ENCODE measurements at places on chromosomes 16 and 17.

DNA sequence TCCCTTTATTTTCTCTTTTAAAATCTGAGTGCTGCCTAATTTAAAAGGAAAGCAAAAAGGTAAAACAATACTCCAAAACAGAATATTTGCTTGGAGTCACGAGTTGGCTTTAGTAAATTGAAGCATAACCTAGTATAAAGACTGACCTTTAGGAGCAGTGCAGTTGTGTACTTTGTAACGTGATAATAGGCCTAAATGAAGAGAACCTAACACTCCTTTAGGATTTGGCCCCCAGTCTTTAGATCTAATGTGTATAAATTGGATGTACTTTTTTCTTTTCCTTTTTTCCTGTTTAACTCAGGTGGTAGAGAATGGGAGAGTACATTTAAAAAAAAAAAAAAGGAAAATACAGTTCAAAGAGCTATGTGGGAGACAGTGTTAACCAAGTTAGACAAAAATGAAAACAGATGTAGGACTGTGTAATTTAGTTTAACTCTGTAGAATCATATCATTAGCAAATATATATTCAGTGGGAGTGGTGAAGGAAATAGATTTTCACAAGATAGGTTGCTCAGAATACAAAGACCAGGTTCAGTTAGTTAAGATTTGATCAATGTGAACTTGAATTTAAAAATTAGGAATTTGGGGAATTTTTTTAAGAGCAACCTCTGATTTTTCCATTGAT, 16.8 kb downstream of the CPD start:
- no peak for DNase-seq

DNA sequence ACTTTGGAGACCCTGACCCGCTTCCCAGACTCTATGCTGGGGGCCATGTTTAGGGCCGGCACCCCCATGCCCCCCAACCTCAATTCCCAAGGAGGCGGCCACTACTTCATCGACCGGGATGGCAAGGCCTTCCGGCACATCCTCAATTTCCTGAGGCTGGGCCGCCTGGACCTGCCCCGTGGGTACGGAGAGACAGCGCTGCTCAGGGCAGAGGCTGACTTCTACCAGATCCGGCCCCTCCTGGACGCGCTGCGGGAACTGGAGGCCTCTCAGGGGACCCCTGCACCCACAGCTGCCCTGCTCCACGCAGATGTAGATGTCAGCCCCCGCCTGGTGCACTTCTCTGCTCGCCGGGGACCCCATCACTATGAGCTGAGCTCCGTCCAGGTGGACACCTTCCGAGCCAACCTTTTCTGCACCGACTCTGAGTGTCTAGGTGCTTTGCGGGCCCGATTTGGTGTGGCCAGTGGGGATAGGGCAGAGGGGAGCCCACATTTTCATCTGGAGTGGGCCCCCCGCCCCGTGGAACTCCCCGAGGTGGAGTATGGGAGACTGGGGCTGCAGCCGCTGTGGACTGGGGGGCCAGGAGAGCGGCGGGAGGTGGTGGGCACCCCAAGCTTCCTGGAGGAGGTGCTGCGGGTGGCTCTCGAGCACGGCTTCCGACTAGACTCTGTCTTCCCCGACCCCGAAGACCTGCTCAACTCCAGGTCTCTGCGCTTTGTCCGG, 1.1 kb downstream of the KCTD11 start:
- DNase-seq, result no peak

DNA sequence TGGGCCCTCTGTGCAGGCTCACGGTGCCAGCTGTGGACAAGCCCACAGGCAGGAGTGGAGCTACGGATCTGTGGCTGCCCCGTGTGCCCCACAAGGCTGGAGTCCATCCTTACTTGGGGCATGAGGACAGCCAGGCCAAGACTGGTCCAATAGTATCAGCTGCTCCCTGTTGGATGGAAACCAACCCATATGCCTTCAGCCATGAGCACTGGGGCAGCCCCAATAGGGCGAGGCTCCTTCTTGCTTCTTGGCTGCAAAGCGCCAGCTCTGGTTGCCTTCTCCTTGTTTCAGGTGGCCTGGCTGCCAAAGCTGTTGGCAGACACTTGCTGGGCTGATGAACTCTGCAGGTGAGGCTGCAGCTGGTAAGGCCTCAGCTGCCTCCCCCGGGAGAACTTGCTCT, 188.0 kb downstream of the ENGASE start:
- DNase-seq, result no peak

DNA sequence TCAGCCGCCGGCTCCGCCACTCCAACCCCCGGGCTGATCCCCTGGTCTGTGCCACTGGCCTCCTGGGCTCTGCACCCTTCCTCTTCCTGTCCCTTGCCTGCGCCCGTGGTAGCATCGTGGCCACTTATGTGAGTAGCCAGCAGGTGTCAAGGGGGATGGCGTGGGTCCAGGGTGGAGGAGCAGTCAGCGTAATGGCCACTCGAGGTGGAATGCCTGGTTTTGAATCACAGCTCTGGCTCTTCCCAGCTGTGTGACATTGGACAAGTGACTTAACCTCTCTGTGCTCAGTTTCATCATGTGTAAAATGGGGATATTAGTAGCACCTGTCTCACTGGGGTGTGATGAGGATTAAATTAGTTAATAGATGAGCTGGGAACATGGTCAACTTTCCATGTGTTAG, 2.4 kb upstream of the LAT start:
- no peak for DNase-seq

Data from fibroblast of skin of scalp (primary cell).